Activated naive CD4-positive, alpha-beta T cell (primary cell): ENCODE measurements at places on chromosomes 1 and 21.

- no peak for DNase-seq
Observed at GRCh38 chr1:109247401-109248365, 1.7 kb upstream of the CELSR2 start.

DNA sequence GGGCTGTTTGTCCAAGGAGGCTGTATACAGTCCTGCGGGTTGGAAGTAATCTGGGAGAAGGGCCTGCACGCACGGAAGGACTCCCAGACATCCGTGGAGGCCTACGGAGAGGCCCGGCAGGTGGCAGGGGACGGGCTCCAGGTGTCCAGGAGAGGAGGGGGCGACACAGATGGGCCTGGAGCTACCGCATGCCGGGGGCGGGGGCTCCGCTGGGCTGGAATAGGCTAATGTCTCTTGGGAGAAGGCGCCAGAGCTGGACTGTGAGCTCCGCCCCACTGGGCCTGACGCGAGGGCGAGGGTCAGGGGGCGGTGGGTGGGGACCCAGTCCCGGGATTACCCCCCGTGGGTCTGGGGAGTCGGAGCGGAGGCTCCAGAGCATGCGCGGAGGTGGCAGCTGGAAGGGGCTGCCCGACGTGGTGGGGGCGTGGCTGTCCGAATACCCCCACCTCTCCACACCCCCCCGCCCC, 659 bp downstream of the AGO1 start:
- DNase-seq = peak; percentile 13

DNA sequence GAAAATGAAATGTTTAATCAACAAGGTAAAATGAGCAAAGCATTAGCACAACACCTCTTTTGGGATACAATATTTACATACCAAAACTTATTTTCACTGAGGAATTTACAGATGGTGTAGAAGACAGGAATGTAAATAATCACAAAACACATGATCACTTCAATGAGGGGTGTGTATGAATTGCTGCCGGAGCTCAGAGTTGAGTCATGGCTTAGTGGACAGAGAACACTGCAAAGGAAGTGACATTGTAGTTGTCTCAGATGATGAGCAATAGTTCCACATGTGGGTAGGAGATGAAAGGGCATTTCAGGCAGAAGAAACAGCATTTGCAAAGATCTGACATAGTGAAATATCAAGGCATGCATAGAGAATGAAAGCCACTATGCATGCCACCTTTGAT, 5.6 kb upstream of the KPRP start:
- no peak for DNase-seq

DNA sequence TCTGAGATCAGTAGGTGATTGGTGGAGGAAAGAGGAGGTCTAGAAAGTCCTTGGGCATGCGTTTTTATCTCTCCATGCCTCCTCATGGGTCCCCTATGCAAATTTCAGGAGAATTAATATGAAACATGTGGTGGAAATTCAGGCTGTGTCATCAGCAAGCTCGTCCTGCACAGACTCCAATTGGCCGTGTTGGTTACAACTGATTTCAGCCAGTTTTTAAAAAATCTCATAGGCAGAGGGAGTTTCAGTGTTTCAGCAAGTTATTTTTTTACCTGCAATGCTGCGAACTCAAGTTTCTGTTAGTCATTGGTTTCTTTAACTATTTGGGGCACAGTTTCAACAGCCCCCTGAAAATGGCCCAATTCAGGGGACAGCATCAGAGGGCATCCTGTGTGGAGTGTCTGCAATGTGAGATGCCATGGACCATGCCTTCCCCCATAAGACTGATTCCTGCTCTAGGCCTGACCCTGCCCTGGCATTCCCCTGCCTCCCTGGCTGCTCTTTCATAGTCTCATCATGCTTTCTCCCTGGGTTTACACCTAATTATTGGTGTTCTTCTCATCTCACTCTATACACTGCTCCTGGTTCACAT, 59.9 kb downstream of the C1orf198 start:
- DNase-seq = no peak

- DNase-seq = no peak
Observed at GRCh38 chr1:226633541-226634165, 85.1 kb downstream of the STUM start.

GRCh38 chr1:161743231-161743630, 6.4 kb upstream of the DUSP12 start:
- no peak for DNase-seq

GRCh38 chr1:49051647-49052046, 275.0 kb upstream of the BEND5 start:
- no peak for DNase-seq

DNA sequence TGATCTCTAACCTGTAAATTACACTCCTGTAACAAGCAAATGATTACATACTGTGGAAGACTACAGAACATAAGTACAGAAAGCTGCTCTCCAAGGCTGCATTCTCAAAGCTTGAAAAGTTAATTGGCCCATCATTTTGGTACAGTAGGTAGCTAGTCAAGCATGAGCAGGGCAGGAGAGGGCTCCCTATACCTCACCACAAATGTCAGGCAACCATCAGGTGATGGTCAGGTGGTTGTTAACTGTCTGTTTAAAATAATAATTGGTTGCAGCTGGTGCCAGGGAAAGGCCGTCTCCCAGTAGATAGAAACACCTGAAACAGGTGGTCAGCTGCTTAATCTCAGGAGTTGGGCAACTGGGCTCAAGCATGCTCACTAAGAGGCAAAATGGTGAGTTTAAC, 13.1 kb upstream of the SLC1A7 start:
- no peak for DNase-seq

DNA sequence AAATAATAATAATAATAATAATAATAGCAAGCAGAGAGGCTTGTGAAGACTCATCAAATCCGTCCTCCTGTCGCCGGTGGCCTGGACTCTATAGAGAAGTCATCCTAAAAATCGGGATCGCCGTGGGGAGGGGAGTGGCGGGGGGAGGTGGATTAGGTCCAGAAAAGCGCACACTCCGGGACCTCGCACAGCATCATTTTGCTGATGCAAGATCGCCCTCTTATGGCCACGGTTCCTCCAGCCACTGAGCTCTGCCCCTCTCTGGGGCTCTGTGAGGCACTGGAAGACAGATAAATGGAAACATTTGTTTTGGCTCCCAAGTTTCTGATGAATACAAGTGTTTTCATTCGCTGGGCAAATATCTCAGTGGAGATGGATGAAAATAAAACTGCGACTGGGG, 612.0 kb downstream of the MATN1 start:
- no peak for DNase-seq

GRCh38 chr1:174028495-174028894, 6.3 kb upstream of the RC3H1 start:
- DNase-seq = no peak

DNA sequence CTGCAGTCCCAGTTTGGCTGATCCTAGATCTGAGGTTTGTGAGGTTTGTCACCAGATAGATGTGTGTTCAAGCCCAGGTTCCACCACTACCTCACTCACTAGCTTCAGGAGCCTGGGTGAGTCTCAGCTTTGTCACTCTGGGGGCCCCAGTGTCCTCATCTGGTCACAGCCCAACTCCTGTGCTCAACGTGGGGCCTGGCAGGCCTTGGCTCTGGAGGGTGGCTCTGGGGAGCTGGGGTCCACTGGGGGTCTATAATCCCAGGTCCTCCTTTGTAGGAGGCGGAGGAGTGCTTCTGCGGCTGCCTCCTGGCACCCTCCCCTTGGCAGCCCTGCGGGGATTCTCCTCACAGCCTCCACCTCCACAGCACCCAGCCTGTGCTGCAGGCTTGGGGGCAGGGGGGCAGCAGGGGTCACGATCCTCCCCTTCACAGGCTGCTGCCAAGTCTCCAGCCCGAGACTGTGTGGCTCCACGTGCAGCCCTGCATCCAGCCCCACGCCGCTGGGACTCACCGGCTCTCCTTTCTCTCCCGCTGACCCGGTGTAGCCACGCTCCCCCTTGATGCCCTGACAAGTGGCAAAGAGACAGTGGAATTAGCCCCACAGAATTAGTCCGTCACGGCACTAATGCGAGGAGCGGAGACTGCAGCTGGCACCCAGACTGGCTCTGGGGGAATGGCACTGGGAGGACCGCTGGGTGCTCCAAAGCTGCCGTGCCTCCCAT, 22.5 kb upstream of the PEF1 start:
- no peak for DNase-seq

DNA sequence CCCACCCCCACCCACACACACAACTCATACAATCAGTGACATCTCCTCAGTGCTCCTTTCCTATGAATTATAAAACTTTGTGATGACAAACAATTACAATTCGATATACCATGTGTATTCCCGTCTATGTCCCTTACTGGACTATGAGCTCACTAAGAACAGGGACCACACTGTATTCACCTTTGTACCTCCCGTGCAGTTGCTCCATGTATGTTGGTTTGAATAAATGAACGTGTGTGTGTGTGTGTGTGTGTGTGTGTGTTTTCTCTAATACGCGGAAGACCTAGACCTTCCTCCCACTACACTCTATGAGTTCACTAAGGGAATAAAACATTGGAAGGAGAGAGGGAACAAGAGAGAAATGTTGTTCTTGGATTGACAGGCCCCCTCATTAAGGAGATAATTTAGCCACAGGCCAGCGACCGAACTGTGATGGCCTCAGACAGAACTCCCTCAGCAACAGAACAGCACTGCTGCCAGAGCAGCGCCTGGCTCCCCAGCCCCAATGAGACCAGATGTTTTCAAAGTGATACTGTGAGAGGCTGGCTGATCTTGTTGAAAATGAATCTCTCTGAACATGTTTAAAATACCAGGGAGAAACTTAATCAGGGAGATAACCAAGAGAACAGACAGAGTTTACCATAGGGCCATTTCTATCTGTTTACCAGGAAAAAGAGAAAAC, 21.7 kb downstream of the BCAR3 start:
- DNase-seq = no peak

- DNase-seq = no peak
Observed at GRCh38 chr21:44425895-44426662, 29.2 kb upstream of the LRRC3 start.

DNA sequence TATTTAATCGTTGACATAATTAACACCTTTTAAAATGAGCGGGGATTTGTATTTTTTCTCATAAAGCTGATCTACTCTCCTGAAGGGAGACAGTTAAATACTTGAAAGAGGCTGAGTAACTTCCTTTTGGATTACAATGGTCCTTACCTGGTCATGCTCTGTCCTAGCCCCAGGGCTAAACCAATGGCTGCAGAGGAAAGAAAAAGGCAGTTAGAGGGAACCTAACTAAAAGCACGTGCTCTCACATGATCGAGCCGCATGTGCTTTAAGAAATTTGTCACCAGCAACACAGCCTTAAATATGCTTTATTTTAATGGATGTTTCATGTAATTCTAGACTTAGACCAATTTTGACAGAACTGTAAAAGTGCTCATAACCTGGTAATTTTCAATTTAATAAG, 132.7 kb downstream of the GPATCH2 start:
- DNase-seq = no peak

DNA sequence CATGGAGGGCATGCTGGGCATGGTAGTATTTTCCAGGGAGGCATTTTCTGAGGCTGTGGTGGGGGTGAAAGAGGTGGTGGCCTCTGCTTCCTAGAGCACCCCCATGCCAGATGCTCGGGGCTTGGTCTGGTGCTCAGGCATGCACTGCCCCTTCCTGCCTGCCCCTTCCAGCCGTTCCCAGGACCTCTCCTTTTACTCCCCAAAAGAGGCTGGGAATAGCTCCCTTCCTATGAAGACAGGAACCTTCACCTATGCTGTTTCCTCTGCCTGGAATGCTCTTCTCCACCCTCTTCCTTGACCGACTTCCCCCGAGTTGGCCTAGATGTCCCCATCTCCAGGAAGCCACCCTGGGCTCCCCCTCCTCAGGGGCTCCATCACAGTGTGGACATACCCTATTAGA, 9.1 kb downstream of the EDN2 start:
- DNase-seq = no peak

DNA sequence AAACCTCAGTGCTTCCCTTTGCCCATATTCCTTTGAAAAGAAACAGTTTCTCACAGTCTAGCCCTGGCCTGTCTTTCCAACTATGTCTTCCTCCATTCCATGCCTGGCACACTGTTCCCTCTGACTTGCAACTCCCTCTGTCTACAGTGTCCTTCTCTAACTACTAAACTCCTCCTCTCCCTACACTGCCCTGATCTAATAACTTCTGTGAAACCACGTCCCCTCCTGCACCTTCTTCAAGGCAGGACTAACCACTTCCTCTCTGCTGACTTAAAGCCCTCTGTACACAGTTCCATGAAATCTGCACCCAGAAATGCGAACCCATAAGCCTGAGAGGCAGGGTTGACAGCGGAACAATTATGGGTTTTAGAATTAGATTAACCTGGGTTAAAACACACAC, 62.2 kb upstream of the ATP1B1 start:
- no peak for DNase-seq

- DNase-seq = no peak
Observed at GRCh38 chr1:110548381-110548780, 29.4 kb upstream of the KCNA10 start.

DNA sequence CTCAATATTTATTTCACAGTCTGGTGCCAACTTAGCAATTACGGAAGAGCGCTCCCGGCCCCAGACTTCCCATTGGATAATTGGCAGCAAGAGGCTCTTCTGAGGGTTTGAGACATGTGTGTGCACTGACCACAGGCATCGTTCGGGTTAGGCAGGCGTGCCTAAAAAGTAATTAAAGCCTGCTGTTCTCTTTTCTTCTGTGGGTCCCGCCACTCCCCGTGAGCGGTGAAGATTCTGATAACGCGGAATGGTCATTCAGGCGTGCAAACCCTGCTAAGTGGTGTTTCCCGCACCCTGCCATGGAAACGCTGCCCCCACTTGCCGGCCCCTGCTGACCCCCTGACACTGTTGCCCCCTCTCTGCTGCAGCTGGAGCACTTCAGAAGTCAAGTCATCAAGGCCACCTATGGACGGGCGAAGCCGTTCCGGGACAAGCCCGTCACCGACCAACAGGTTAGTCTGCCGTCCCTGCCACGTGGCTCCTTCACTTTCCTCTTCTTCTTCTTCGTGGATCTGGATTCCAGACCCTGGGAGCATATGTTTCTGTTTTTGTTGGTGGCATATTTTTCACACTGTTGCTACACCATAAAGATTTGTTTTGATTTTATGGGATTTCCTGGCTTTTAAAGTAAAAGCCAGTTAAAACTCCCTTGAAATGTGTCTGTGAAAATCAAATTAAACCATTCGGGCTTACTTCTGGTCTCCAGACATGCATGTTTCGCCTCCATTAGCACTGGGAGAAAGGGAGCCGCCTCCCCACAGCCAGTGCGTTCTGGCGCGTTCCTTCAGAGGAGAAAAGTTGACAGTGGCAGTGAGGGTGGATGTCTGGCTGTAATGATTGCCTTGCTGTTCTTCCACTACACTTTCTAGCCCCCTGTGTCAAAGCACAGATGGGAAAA, 79.9 kb downstream of the FHAD1 start:
- no peak for DNase-seq

- no peak for DNase-seq
Observed at GRCh38 chr1:183234660-183235476, 48.8 kb downstream of the LAMC2 start.

DNA sequence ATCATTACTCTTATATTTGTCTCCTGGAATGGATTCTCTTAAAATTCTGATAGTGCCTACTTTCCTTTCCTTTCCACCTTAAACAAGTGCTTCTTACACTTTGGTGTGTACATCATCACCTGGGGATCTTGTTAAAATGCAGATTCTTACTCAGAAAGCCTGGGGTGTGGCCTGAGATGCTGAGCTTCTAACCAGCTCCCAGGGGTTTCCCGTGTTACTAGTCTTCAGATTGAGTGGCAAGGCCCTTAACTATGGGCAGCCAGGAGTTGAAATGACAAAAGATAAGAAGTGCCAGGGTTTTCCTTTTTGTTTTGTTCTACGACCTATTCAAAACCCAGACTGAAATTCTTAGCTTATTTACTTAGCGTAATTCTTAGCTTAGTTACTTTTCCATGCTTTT, 159.2 kb downstream of the HFM1 start:
- no peak for DNase-seq
